ENCODE measurements at places on chromosomes 11 and 22. TPM values are rescaled to one million over a fixed set of nuclear protein-coding genes. Genes with fewer than 3 reads are reported as not detected.

The KDM4E gene
- total RNA-seq, result not detected

The TSSK2 gene
- total RNA-seq, result not detected

The ZMAT5 gene
- total RNA-seq, result 29.1 TPM

The ABTB2 gene
- 7.8 TPM for total RNA-seq

DNA sequence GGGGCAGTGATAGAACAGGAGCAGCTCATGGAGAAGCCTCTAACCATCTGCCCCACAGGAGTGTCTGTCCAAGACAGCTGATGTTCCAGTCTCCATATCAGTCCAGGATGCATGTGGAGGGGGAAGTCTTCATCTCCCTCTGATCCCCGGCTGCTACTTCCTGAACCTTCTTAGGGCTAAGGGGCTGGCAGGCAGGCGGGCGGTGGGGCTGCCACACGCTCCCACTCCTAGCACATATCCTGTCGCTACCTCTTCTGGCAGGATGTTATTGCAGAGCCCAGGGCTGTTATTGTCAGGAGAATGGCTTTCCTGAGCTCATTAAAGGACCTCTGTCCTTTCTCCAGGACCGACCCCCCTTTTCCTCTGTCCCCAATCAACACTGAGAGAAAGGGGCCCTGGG lies 25.4 kb downstream of the LRRC55 start:
- H3K27me3 ChIP-seq, result no peaks in the 10 kb centered on the region
- peaks cover 14% of the 10 kb centered on the region for H3K4me1 ChIP-seq
- no peak for DNase-seq

- no peak overlapping the region for H3K27ac ChIP-seq
- H3K4me3 ChIP-seq, result no peak overlapping the region
- no peak for DNase-seq
- H3K36me3 ChIP-seq, result peaks cover 2% of the 10 kb centered on the region
- no peaks in the 10 kb centered on the region for H3K27me3 ChIP-seq
Observed at GRCh38 chr22:40520562-40520961, 116.0 kb downstream of the MRTFA start.

GRCh38 chr11:102560555-102561011 lies 30.0 kb upstream of the MMP7 start:
- H3K36me3 ChIP-seq, result no peaks in the 10 kb centered on the region
- DNase-seq, result no peak
- H3K4me1 ChIP-seq, result peaks cover 5% of the 10 kb centered on the region
- peak overlapping the region; percentile 62 for H3K27ac ChIP-seq
- H3K27me3 ChIP-seq, result no peaks in the 10 kb centered on the region

GRCh38 chr11:45000918-45001317 lies 50.2 kb upstream of the TP53I11 start:
- peak; percentile 21 for DNase-seq
- no peaks in the 10 kb centered on the region for H3K36me3 ChIP-seq
- H3K27me3 ChIP-seq, result no peaks in the 10 kb centered on the region
- H3K4me1 ChIP-seq, result no peaks in the 10 kb centered on the region

- H3K27me3 ChIP-seq, result peaks cover 41% of the 10 kb centered on the region
- H3K4me3 ChIP-seq, result no peak overlapping the region
- peaks cover 9% of the 10 kb centered on the region for H3K4me1 ChIP-seq
- H3K36me3 ChIP-seq, result no peaks in the 10 kb centered on the region
- H3K27ac ChIP-seq, result no peak overlapping the region
Observed at GRCh38 chr11:2149864-2150847, 10.9 kb downstream of the INS start.

- H3K27ac ChIP-seq, result no peak overlapping the region
- peaks cover 4% of the 10 kb centered on the region for H3K4me1 ChIP-seq
- DNase-seq, result peak; percentile 78
- H3K27me3 ChIP-seq, result peaks cover 4% of the 10 kb centered on the region
- H3K4me3 ChIP-seq, result no peak overlapping the region
Observed at GRCh38 chr22:49721211-49721763, 106.4 kb downstream of the BRD1 start.

Data from esophagus muscularis mucosa (tissue), 4 donors.